Umbilical cord (tissue), 2 donors: ENCODE measurements at places on chromosomes 6 and 20. TPM values are rescaled to one million over a fixed set of nuclear protein-coding genes. Genes with fewer than 3 reads are reported as not detected.
A peak's percentile ranks its signal among the peaks of the same experiment; 100 is the strongest.

DNA sequence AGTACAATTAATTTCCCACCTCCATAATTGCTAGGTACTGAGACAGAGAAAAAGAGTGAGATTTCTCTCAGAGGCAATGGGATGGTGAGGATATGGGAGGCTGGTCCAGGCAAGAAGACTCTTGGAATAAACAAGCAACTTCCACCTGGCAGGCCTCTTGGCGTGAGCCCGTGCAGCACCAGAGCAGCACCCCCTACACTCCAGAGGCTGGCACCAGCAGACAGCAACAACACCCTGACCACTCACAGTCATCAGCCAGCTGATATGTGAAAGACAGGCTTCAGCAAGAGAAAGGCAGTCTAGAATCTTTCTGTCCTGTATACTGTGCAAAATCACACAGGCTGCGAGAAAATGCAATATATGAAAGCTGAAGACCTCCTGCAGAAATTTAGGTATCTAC, 59.7 kb downstream of the KIF13A start:
- DNase-seq: no peak

DNA sequence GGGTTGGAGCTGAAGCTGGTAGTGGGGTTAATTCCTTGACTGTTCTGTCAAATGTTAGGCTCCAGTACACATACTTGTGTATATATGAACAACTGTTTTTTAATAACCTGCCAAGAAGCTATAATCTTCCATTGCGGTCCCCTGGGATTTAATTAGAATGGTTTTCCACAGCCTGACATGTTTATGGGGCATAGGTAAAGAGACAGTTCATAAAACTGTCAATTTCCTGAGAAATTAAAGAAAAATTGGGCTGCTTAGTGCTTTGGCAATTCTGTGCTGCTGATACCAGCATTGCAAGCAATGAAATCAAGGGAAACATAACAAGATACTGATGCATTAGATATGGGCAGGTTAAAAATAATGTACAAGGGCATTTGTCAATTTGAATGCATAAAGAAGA, 314.1 kb upstream of the SLC35B3 start:
- no peak for DNase-seq

GRCh38 chr20:53425941-53426340, 167.7 kb downstream of the ZNF217 start:
- DNase-seq: no peak

DNA sequence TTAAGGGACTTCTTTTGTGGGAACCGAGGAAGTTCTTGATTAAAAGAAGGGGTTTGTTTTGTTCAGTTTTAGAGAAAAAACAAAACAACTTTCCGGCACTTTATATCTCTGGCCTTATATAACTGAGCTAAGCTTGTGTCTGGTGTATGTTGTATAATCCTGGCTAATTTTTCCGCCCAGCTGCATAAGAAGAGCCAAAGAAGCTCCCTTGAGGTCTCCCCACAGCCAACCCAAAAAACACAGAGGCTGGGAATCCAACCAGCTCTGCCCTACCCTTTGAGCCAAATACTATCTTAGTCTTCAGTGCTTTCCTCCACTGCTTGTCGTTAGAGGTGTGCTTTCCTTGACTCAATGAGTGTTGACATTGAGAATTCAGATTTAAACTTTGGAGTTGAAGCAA, 45.5 kb upstream of the RNF146 start:
- no peak for DNase-seq

GRCh38 chr6:139748353-139749146, 374.1 kb upstream of the CITED2 start:
- DNase-seq: peak; percentile 87

DNA sequence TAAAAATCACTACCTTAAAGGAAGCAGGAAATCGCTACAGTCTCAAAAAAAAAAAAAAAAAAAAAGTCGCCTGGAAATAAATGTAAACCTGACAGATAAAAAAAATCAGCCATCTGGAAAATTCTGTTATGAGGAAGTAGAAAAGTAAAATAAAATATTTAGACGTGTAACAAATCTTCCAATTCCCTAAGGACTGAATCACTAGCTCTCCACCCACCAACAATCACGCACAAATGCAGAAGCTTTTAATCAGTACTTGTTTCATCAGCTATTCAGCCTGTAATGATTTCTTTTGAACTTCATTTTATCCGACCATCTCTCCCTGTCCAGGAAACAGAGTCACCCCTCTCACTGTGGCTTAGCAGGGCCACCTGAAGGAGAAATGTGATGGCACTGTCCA, 59.0 kb downstream of the SLC23A2 start:
- no peak for DNase-seq

PRL gene
- total RNA-seq: 0.48 TPM

LTV1 gene
- total RNA-seq: 28.4 TPM

PRDM1 gene
- total RNA-seq: 7.9 TPM
